T47D (cell line): ENCODE measurements at places on chromosomes 4 and X.

DNA sequence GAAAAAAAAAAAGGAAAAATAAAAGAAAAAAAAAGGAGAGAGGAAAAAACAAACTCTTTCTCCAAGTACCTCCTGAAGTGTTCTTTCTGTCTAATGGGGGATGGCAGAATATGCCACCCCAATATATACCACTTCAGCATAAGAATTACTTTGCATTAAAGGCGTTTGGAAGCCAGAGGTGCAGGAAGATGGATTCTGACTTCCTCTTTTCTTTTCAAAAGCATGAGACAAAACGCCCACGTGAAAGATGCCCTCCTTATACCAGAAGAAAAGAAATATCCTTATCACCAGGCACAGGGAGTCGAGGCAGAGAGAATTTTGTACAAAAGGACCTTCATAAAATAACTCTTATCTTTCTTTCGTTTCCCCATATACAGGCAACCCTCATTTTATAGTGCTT, 40.9 kb downstream of the COX18 start:
- DNase-seq, result no peak

GRCh38 chr4:25180524-25181131, 20.4 kb upstream of the SEPSECS start:
- DNase-seq, result no peak

GRCh38 chr4:122826553-122827257, at the start of gene FGF2:
Gene FGF2 (plus strand): TSS chr4:122826831. CDS start chr4:122827175, 344 bp downstream.
- DNase-seq, result no peak

- no peak for DNase-seq
Measured at GRCh38 chr4:138190452-138190858, 51.7 kb downstream of the SLC7A11 start.

DNA sequence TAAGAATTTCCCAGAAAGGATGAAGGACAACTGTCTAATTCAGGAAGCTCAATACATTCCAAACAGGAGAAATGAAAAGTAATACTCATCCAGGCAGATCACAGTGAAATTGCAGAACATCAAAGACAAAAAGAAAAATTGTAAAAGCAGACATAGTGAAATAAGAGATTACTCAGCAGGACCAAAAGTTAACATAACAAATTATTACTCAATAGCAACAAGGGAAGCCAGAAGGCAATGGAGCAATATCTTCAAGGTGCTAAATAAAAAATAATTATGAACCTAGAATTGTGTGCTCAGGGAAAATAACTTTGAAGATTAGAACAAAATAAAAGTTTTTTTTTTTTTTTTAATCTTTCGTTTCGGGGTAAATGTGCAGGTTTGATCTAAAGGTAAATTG, 30.5 kb upstream of the ENPP6 start:
- DNase-seq, result no peak

DNA sequence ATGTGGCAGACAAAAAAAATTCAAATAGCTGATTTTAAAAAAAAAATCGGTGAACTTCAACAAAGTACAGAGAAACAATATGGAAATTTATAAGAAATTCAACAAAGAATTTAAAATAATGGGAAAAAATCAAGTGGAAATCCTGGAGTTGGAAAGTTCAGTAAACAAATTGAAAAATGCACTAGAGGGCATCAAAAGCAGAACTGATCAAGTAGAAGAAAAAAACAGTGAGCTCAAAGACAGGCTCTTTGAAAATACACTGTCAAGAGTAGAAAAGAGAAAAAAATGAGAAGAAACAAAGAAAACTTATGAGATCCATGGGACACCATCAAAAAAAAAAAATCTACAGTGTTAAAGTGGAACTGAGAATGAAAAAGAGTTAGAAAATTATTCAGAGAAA, 19.6 kb upstream of the FRG1 start:
- DNase-seq, result no peak

DNA sequence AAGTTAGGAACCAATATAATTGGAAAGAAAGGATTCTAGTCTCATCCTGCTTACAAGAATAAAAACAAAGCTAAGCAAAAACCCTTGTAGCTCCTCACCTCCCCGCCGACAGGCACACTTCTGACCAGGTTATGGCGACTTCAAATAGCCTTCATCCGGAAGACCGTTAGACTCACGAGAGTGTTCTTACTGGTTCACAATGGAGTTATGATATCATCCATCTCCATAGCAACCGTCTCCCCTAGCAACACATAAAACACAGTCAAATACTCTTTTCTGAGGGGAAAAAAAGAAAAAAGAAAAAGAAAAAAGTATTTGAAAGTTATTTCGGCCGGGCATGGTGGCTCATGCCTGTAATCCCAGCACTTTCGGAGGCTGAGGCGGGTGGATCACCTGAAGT, at the start of gene IL13RA2:
Gene IL13RA2 (minus strand): TSS at position 162 of the 400 bp plus-strand sequence. CDS start 347 bp downstream, outside the sequence.
- peak; percentile 4 for DNase-seq

DNA sequence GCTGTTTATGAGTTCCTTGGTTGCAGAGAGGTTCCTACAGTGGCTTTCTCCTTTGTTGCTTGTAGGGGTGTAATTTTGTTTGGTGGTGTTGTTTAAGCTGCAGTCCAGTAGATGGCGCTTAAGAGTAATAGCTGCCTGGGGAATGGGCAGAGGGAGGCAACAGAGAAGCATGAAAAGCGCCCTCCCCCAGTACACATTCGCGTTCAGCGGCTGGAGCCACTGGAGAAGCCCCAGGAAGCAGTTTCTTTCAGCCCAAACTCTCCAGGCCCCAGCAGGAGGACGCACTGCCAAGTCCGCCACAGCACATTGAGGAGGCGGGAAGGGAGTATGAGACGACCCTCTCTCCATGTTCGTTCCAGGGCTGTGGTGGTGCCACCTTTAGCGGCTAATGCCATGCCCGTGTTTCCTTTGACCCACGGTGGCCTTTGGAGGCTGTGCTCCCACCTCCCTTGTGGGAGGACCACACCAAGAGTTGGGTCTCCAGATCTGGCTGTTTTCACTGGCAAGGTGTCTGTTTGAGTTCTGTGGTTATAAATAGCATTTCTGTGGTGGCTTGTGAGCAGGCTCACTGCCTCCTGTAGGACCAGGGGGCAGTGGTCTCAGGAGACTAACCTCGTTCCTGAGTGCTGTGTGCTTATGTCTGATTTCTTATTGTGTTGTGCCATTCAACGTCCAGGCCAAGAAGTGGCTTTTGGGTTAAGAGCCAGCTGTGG, 252.3 kb downstream of the ARHGAP10 start:
- peak; percentile 69 for DNase-seq

GRCh38 chr4:184795214-184795844, 30.4 kb downstream of the ACSL1 start:
- no peak for DNase-seq

DNA sequence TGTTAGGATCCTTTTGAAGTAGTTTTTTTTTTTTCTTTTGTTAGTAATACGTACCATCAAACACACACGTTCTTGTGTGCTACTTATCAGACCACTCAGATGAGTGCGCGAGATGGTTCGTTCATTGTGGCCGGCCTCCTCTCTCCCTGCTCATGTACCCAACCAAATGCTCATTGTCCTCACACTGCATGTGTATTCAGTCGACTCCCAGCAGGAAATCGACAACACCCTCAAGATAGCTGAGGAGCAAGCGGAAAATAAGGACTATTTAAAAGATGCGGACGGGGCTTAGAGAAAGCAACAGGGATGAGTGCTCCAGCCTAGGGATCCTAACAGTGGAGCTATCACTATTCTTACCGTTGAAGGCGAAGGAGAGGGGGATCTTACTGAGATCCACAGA, 72.9 kb upstream of the GUCY1A1 start:
- DNase-seq, result no peak

DNA sequence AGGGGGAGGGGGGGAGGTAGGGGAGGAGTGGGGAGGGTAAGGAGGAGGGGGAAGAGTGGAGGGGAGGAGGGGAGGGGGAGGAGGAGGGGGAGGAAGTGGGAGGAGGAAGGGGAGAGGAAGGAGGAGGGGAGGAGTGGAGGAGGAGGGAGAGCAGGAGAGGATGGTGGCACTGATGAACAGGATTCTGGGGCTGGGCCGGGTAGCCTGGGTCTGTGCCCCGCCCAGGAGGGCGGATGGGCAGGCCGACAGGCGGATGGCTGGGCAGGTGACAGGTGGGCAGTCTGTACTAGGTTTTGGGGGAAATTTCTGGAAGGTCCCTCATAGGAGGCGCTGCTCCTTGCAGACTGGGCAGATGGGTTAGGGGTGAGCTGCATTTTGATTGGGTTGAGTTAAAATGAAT, 66.0 kb upstream of the ADRA2C start:
- DNase-seq, result no peak

GRCh38 chrX:150692831-150693724, at the start of gene MTMR1:
Gene MTMR1 (plus strand): TSS chrX:150693396. CDS start chrX:150693531, 135 bp downstream.
- DNase-seq, result no peak

DNA sequence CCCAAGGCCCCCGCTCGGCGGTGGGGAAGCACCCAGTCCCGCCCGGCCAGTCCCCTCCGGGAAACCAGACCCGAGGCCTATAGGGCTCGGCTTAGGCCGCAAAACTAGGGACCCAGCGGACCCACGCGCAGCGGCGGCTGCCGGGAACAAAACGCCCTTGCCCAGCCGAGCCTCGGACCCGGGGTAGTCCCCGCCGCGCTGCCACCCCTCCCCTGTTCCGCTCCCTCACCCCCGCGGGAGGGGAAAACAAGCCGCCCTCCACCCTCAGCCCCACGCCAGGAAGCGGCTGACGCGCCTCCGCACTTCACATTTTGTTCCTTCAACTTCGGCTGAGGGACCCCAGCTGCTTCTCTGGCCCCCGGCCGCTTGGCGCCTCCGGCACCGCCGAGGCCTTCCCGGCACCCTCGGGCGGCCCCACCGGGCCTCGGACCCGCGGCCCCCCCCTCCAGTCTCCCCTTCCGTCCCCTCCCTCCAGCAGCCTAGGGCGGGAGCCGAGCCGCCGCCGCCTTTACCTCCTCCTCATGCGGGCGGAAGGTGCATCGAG, 694 bp downstream of the PDS5A start:
- no peak for DNase-seq

DNA sequence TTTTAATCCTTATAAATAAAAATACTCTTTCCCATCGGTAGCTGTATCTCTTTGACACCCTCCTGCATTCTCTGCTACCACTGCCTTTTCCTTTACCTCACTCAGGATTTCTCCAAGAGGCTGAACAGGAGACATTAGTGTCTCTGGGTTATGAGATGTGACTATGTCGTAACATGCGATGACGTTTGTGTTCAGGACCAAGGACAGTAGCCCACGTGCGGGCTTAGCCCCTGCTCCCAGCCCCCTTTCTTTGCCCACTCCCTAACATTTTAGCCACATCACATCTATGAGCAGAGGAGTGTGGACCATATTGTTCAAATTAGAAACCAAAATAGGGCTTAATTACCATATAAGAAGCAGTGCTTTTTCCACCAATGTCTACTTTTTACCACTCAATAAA, 369.3 kb downstream of the FBXW7 start:
- peak; percentile 46 for DNase-seq

GRCh38 chr4:172546782-172547181, 621.8 kb upstream of the GALNT7 start:
- no peak for DNase-seq

DNA sequence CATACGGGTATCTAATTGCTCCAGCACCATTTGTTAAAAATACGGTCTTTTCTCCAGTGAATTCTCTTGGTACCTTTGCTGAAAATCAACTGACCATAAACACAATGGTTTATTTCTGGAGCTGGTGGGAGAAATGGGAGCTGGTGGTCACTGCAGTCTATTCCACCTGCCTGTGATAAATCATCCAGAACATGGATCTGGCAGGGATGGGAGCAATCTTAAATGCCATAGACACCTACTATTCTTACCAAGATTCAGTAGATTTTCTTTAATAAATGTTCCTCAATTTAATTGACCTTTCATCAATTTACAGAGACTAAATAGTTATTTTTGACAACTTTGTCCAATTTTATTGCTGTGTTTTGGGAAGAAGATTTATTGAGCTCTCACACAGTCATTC, 68.1 kb downstream of the SLC9A7 start:
- no peak for DNase-seq

GRCh38 chrX:17020851-17021821, 74.7 kb downstream of the REPS2 start:
- no peak for DNase-seq

DNA sequence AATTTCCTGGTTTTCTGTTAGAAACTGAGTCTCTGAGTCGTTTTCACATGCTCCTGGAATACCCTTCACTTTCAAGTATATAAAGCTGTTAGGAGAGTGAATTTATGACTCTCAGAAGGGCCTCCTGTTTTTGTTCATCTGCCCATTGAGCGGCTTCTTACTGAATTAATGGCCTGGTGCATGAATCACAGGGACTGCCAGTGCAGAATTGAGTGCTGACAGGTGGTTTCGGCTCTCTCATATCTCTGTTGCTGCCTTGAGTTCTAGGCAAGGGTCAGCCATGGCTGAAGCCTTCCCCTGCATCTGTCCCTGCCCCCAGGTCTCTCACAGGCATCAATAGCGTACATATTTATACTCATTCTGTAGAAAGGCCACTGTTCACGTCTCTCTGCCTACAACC, 22.7 kb upstream of the SEPSECS start:
- no peak for DNase-seq

DNA sequence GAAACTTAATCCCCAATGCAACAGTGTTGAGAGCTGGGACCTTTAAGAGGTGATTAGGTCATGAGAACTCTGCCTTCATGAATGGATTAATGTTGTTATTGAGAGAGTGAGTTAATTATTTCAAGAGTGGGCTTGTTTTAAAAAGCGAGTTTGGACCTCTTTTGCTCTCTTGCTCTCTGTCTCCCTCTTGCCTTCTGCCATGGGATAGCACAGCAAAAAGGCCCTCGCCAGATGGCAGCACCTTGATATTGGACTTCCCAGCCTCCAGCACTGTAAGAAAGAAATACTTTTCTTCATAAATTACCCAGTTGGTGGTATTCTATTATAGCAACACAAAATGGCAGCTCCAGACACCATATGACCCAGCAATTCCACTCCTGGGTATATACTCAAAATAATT, 7.0 kb upstream of the ATP6AP2 start:
- DNase-seq, result peak; percentile 64

GRCh38 chr4:1417522-1418390, 11.5 kb upstream of the NKX1-1 start:
- peak; percentile 70 for DNase-seq

GRCh38 chr4:177384856-177385397, 57.3 kb downstream of the AGA start:
- no peak for DNase-seq

DNA sequence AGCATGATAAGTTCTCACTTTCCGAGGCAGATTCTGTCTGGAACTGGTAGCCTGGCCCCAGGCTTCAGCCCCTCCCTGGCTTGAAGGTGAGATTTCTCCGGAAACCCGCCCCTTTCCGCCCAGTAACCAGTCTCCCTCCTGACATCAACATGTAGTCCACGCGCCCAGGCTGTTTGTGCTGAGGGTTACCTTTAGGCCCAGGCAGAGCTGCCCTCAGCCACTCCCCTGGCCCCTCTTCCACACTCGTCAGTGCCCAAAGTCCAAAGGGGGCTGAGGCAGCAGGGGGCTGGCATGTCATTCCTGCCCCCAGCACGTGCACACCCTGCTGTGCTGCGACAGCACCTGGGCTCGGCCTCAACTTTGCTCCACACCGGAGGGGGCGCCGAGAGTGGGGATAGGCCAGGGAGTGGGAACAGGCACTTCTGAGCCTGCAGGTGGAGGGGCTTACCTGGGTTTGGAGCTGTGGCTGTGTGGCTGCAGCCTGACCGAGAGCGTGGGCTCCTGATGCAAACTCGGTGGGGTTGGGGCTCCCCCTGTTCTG, 69.5 kb upstream of the ANK2 start:
- no peak for DNase-seq
